ENCODE measurements at places on chromosomes 5 and 9.

GRCh38 chr5:133679534-133679933 is 67.2 kb upstream of the FSTL4 start:
- no peak for DNase-seq

GRCh38 chr5:170751631-170752030 is 31.9 kb upstream of the GABRP start:
- DNase-seq = no peak

- no peak for DNase-seq
Measured at GRCh38 chr5:179120951-179121666, 60.9 kb downstream of the ZNF354C start.

- no peak for DNase-seq
Measured at GRCh38 chr5:169923988-169924387, 56.3 kb downstream of the INSYN2B start.

DNA sequence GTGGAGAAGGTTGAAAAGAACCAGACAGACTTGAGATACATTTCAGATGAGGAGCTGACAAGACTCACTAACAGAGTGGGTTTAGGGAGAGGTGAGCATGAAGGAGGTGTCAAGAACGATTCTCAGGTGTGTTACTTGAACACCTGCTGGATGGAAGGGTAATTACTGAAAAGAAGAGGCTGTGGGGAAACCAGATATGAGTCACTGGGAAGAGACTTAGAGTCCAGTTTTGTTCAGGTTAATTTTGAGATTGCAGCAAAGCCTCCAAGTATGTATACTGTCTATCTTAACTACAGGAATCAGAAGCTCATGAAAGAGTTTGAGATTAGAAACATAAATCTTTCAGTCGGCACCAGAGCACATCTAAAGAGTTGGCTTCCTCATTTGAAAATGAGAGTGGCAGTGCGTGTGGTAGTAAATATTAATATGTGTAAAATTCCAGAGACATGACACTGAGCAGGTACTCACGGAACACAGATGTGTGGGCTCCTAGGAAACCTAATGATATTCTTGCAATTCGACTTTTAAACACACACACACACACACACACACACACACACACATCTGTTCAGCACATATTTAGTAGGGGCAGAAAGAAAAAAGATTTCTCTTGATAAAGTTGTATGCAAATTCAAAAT is 197.1 kb downstream of the CDH18 start:
- no peak for DNase-seq

GRCh38 chr9:126916909-126917308 is 2.3 kb downstream of the RALGPS1 start:
- DNase-seq = no peak

DNA sequence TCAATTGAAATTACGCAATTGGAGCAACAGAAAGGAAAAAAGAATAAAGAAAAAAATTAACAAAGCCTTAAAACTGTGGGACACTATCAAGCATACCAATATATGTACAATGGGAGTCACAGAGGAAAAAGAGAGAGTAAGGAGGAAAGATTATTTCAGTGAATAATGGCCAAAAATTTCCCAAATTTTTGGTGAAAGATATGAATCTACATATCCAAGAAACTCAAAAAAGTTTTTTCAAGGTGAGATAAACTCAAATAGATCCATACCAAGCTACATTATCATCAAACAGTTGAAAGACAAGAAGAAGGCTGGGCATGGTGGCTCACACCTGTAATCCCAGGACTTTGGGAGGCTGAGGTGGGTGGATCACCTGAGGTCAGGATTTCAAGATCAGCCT is 8.8 kb upstream of the BRD3 start:
- no peak for DNase-seq

All from nucleus accumbens (tissue), 56 donors.